Activated CD8-positive, alpha-beta memory T cell treated with anti-CD3 and anti-CD28 coated beads, Interleukin-2, amount 10 ng/mL, durations not matched to agents 7 days and 5 days (primary cell): ENCODE measurements at places on chromosomes 12 and 14. TPM values are rescaled to one million over a fixed set of nuclear protein-coding genes. Genes with fewer than 3 reads are reported as not detected.
A peak's percentile ranks its signal among the peaks of the same experiment; 100 is the strongest.

Gene OASL
- 135 TPM for total RNA-seq

Gene KRT82
- not detected for total RNA-seq

Gene ORAI1
- 61.1 TPM for total RNA-seq

Gene ARHGEF25
- 0.70 TPM for total RNA-seq

Gene EGLN3
- total RNA-seq: 4.3 TPM

Gene LMO3
- not detected for total RNA-seq

Gene EML1
- not detected for total RNA-seq

Gene KRT86
- total RNA-seq: 1.2 TPM

Gene RIN3
- 122 TPM for total RNA-seq

Gene TDRD9
- total RNA-seq: 1.2 TPM

Gene B4GALNT3
- total RNA-seq: 0.64 TPM

Gene OR6C65
- not detected for total RNA-seq

DNA sequence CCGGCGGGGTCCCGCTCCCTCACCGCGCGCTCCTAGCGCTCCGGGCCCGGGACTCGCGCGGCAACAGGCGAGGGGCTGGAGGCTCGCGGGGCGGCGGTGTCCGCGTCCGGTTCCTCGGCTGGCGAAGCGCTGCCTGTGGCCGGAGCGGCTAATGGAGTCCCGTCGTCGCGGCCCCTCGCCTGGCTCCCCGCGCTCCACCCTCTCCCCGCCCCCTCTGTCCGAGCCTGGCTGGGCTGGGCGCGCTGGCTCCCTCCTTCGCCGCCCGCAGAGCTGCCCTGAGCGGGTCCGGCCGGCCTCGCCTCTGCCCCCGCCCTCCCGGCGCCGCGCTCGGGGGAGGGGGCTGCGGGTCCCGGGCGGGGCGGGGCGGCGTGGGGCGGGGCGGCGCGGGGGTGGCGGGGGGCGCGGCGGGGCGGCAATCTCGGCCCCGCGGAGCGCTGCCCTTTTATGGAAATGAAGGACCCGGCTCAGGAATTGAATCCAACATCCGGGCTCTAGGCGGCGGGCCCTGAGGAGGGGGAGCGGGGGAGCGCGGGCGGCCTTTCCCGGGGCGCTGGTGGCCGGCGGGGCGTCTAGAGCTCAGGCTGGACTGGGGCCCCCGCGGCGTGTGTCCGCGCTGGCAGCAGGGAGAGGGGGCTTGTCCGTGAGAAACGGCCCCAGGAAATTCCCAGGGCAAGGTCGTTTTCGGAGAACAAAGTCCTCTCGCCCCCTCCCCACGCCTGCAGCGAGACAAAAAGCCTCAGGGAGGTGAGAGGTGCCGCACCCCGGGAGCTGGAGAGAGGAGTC lies at the start of gene FERMT2:
TSS of gene FERMT2 (minus strand) at position 153 of the 783 bp plus-strand sequence. CDS start 482 bp downstream, outside the sequence.
- peaks cover 69% of the 10 kb centered on the region for H3K27me3 ChIP-seq
- H3K27ac ChIP-seq: no peak within 1 kb of the TSS
- no peaks in the 10 kb centered on the region for H3K36me3 ChIP-seq
- DNase-seq: no peak
- peaks cover 18% of the 10 kb centered on the region for H3K4me1 ChIP-seq

- peaks cover 9% of the 10 kb centered on the region for H3K36me3 ChIP-seq
- no peak for DNase-seq
- H3K27me3 ChIP-seq: no peaks in the 10 kb centered on the region
- no peak overlapping the region for H3K27ac ChIP-seq
Observed at GRCh38 chr14:88621100-88621499, 58.3 kb downstream of the ZC3H14 start.

- peaks cover 13% of the 10 kb centered on the region for H3K4me1 ChIP-seq
- peaks cover 35% of the 10 kb centered on the region for H3K27me3 ChIP-seq
- H3K36me3 ChIP-seq: no peaks in the 10 kb centered on the region
- H3K4me3 ChIP-seq: peak overlapping the region; percentile 85
Observed at GRCh38 chr12:100574187-100575074, 947 bp downstream of the GAS2L3 start.

DNA sequence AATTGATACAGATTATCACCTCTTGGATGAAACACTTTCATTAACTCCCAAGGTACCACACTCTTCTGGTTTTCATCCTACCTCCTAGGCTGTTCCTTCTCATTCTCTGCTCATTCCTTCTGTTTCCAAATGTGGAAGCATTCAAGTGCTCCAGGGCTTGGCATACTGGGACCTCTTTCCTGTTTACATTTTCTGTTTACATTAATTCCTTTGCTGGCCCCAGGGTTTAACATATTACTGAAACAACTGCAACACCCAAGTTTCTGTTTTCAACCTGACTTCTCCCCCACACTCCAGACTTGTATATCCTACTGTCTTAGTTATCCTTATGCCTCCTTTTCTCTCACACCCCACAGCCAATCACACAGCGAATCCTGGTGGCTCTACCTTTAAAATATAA lies 386.3 kb upstream of the GARIN6 start:
- H3K27ac ChIP-seq: no peak overlapping the region
- no peaks in the 10 kb centered on the region for H3K36me3 ChIP-seq
- no peak for DNase-seq
- no peak overlapping the region for H3K4me3 ChIP-seq

- H3K36me3 ChIP-seq: no peaks in the 10 kb centered on the region
- H3K4me1 ChIP-seq: no peaks in the 10 kb centered on the region
- H3K4me3 ChIP-seq: no peak overlapping the region
- H3K27ac ChIP-seq: no peak overlapping the region
- DNase-seq: no peak
Observed at GRCh38 chr14:37081856-37082255, 90.5 kb downstream of the SLC25A21 start.

- H3K36me3 ChIP-seq: peaks cover 2% of the 10 kb centered on the region
- DNase-seq: no peak
- no peak overlapping the region for H3K4me3 ChIP-seq
- no peak overlapping the region for H3K27ac ChIP-seq
- peaks cover 15% of the 10 kb centered on the region for H3K27me3 ChIP-seq
Observed at GRCh38 chr12:92757597-92758121, 54.9 kb downstream of the PLEKHG7 start.

GRCh38 chr12:123987022-123987421 lies 14.0 kb downstream of the ZNF664 start:
- no peak overlapping the region for H3K4me3 ChIP-seq
- H3K27ac ChIP-seq: no peak overlapping the region
- peaks cover 23% of the 10 kb centered on the region for H3K36me3 ChIP-seq
- no peak for DNase-seq
- no peaks in the 10 kb centered on the region for H3K27me3 ChIP-seq

- H3K27ac ChIP-seq: no peak overlapping the region
- no peak overlapping the region for H3K4me3 ChIP-seq
- H3K27me3 ChIP-seq: no peaks in the 10 kb centered on the region
- H3K4me1 ChIP-seq: no peaks in the 10 kb centered on the region
- no peaks in the 10 kb centered on the region for H3K36me3 ChIP-seq
Observed at GRCh38 chr14:102491366-102491765, 18.2 kb downstream of the ANKRD9 start.

DNA sequence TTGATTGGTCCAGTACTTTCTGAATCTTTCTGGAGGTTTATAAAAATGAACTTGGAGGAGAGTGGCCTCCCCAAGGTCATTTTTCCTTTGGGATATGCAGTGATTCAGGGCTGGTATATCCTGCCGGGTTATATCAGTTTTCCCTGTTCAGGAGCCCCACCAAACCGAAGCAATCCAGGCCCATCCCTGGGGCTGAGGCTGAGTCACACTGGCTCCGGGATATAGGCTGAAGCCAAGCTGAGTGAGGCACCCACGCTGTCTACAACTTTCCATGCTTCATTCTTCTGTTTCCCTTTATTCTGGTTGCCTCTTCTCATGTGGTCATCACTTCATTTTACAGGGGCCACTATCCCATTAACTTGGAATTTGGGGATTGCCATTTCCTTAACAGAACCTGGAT lies 3.4 kb downstream of the SSPN start:
- peaks cover 5% of the 10 kb centered on the region for H3K4me1 ChIP-seq
- H3K4me3 ChIP-seq: no peak overlapping the region
- no peak overlapping the region for H3K27ac ChIP-seq
- H3K36me3 ChIP-seq: no peaks in the 10 kb centered on the region
- peaks cover 67% of the 10 kb centered on the region for H3K27me3 ChIP-seq

- H3K4me1 ChIP-seq: peaks cover 12% of the 10 kb centered on the region
- H3K4me3 ChIP-seq: peak overlapping the region; percentile 27
- DNase-seq: no peak
- no peak overlapping the region for H3K27ac ChIP-seq
- no peaks in the 10 kb centered on the region for H3K36me3 ChIP-seq
- peaks cover 65% of the 10 kb centered on the region for H3K27me3 ChIP-seq
Observed at GRCh38 chr14:25050269-25051150, 563 bp upstream of the STXBP6 start.

- no peak overlapping the region for H3K27ac ChIP-seq
- no peaks in the 10 kb centered on the region for H3K36me3 ChIP-seq
- no peaks in the 10 kb centered on the region for H3K27me3 ChIP-seq
Observed at GRCh38 chr14:68554231-68554630, 238.6 kb downstream of the ZFP36L1 start.

GRCh38 chr14:52960627-52961026 lies 9.8 kb upstream of the FERMT2 start:
- H3K4me3 ChIP-seq: no peak overlapping the region
- peaks cover 5% of the 10 kb centered on the region for H3K4me1 ChIP-seq
- no peaks in the 10 kb centered on the region for H3K27me3 ChIP-seq

GRCh38 chr14:26595926-26596542 lies 1.8 kb downstream of the NOVA1 start:
- H3K27ac ChIP-seq: no peak overlapping the region
- peaks cover 2% of the 10 kb centered on the region for H3K4me1 ChIP-seq
- H3K36me3 ChIP-seq: peaks cover 2% of the 10 kb centered on the region
- no peak for DNase-seq
- H3K27me3 ChIP-seq: peaks cover 22% of the 10 kb centered on the region

GRCh38 chr14:23183479-23183878 lies at the start of gene SLC7A8:
SLC7A8 (minus strand) TSS chr14:23183660; CDS start chr14:23182914, 746 bp downstream.
- H3K27me3 ChIP-seq: peaks cover 31% of the 10 kb centered on the region
- H3K27ac ChIP-seq: no peak within 1 kb of the TSS
- DNase-seq: no peak
- peaks cover 2% of the 10 kb centered on the region for H3K4me1 ChIP-seq
- H3K4me3 ChIP-seq: no peak within 1 kb of the TSS
